ENCODE measurements at places on chromosomes 16 and 17. TPM values are rescaled to one million over a fixed set of nuclear protein-coding genes. Genes with fewer than 3 reads are reported as not detected.

Gene CDH3
- 0.17 TPM for total RNA-seq

Gene MT1E
- 113 TPM for total RNA-seq

Gene C16orf74
- 12.2 TPM for total RNA-seq

Gene BCO1
- not detected for total RNA-seq

Gene PIK3R6
- not detected for total RNA-seq

Gene DBNDD1
- total RNA-seq = under 0.01 TPM

Gene AP2B1
- 43.6 TPM for total RNA-seq

Gene TAC4
- not detected for total RNA-seq

Data from pericardium fibroblast (primary cell).